ENCODE measurements at places on chromosomes 16 and 17. TPM values are rescaled to one million over a fixed set of nuclear protein-coding genes. Genes with fewer than 3 reads are reported as not detected.
A peak's percentile ranks its signal among the peaks of the same experiment; 100 is the strongest.

- DNase-seq: peak; percentile 86
- H3K4me3 ChIP-seq: no peak overlapping the region
- no peak overlapping the region for H3K27ac ChIP-seq
- H3K36me3 ChIP-seq: no peaks in the 10 kb centered on the region
- peaks cover 5% of the 10 kb centered on the region for H3K27me3 ChIP-seq
- no peaks in the 10 kb centered on the region for H3K4me1 ChIP-seq
Observed at GRCh38 chr17:143785-144281, 6.5 kb downstream of the SCGB1C2 start.

DNA sequence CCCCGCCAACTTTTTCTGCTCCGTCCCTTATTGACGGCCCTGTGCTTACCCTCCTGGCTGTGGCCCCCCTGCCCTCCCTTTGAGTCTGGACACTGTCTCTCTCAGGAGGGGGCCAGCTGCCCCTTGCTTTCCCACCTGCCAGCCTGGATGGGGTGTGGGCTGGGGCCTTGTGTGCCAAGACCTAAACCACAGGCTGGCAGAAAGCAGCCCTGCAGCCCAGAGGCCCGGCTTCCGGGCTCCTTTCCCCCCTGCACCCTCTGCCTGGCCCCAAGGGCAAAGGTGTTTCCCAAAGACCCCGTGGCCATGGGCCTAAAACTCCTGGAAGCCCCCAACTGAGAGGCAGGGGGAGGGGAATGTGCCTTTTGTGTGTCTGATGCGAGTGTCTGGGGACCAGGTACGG is 17.5 kb downstream of the GPT2 start:
- H3K27ac ChIP-seq: peak overlapping the region; percentile 19
- no peak for DNase-seq
- H3K4me3 ChIP-seq: no peak overlapping the region
- peaks cover 5% of the 10 kb centered on the region for H3K4me1 ChIP-seq
- no peaks in the 10 kb centered on the region for H3K27me3 ChIP-seq

DNA sequence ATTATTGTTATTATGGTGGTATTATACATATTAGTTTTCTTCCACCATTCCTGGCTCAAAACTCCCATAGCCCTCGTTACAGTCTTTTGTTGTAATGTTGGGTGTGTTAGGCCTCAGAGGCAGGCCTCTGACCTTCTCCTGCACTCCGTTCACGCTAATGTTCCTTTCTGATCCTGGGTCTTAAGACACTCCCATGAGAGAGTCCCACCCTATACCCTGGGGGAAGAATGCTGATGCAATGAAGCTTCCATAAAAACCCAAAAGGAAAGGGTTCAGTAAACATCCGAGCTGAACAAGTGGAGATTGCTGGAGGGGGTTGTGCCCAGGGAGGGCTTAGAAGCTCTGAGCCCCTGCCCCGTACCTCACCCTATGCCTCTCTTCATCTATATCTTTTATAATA is 141.3 kb upstream of the NETO2 start:
- H3K4me1 ChIP-seq: no peaks in the 10 kb centered on the region
- H3K4me3 ChIP-seq: no peak overlapping the region
- H3K27ac ChIP-seq: no peak overlapping the region
- no peaks in the 10 kb centered on the region for H3K27me3 ChIP-seq
- DNase-seq: no peak
- H3K36me3 ChIP-seq: peaks cover 23% of the 10 kb centered on the region

GRCh38 chr16:73231944-73232554 is 184.1 kb upstream of the ZFHX3 start:
- H3K4me1 ChIP-seq: peaks cover 32% of the 10 kb centered on the region
- no peak for DNase-seq
- H3K27me3 ChIP-seq: peaks cover 22% of the 10 kb centered on the region

- no peaks in the 10 kb centered on the region for H3K36me3 ChIP-seq
- DNase-seq: no peak
- H3K27me3 ChIP-seq: peaks cover 3% of the 10 kb centered on the region
- no peak overlapping the region for H3K27ac ChIP-seq
- H3K4me3 ChIP-seq: no peak overlapping the region
Observed at GRCh38 chr17:2560658-2561057, 32.8 kb upstream of the PAFAH1B1 start.

DNA sequence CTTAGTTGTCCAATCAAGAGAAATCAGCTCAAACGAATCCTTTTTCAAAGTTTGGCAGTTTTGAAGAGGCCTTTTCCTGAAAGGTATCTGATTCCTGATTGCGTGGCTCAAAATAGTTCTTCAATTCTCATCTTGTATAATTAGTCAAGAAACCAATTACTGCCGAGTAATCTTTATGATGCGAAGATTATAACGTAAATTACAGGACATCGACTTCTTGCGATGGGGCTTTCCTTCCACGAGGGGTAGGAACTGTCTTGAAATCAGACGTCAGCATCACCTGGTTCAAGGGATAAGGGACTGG is 644 bp upstream of the ARL2BP start:
- peak overlapping the region; percentile 84 for H3K4me3 ChIP-seq
- DNase-seq: no peak
- peaks cover 5% of the 10 kb centered on the region for H3K36me3 ChIP-seq
- H3K4me1 ChIP-seq: peaks cover 8% of the 10 kb centered on the region

DNA sequence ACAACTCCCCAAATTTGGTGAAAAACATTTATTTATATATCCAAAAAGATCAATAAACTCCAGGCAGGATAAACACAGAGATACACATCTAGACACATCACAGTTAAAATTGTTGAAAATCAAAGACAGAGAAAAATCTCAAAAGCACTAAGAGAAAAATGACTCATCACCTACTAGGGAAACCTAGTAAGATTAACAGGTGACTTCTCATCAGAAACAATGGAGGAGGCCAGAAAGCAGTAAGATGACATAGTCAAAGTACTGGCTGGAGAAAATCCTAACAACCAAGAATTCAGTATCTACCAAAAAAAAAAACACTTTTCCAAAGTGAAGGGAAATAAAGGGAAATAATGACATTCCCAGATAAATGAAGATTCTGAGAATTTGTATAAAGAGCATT is 33.8 kb downstream of the ULK2 start:
- H3K4me3 ChIP-seq: no peak overlapping the region
- peaks cover 29% of the 10 kb centered on the region for H3K36me3 ChIP-seq
- no peaks in the 10 kb centered on the region for H3K4me1 ChIP-seq
- H3K27ac ChIP-seq: no peak overlapping the region
- no peaks in the 10 kb centered on the region for H3K27me3 ChIP-seq

DPEP3 gene
- not detected for total RNA-seq

HASPIN gene
- total RNA-seq: 8.6 TPM

DNA sequence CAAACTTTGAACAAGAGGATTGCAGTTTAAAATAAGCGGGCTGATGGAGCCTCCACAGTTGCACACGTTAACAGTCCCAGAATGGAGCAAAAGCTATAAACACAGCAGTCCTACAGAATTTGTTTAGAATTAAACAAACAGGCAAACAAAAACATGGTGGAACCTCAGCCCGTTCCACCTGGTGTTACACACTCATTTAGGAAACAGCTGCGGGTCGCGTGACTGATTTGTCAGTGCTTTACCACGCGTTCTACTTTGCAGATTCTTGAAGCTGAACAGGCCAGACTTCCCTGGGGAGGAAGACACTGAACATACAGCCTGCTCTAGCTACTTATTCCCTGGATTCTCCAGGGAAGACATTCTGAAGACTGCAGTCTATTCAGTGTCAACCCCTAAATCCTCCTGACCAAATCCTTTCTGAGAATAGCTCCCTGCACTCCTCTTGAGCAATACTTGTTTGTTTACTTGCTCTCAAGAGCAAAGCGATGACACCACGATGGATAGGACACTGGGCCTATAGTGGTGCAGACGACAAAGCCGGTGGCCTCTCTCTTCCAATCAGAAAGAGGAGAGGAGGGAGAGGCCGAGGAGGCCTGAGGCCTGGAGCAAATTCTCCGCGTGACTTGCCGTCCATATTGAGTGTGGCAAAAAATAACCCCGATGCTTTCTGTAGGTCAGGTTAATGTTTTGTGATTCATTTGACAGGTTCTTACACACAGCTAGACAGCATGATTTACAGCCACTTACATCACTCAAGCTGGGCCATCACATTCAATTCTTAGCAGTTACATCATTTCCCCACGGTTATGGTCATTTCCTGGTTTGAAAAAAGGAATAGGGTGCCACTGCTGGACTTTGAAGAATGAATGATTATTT is 4.0 kb upstream of the MAP1LC3B start:
- H3K27ac ChIP-seq: peak overlapping the region; percentile 98
- H3K36me3 ChIP-seq: peaks cover 2% of the 10 kb centered on the region
- DNase-seq: peak; percentile 68
- peaks cover 26% of the 10 kb centered on the region for H3K4me1 ChIP-seq

DNA sequence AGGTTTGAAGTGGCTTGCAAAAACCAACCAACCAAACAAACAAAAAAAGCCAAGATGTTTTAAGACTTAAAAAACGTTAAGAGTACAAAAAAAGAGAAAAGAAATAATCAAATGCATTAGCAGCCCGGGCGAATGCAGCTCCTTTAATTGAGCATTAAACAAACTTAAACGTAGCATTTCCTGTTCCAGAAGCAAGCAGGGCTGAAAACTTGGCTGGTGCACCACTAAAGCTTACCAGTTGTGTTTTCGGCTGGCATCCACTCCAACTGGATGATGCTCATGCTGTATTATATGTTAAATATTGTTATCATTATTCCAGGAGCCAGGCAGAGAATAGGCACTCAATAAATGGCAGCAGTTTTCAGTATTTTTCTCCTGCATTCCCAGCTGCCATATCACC is 45.1 kb downstream of the IRX6 start:
- peaks cover 72% of the 10 kb centered on the region for H3K27me3 ChIP-seq
- H3K36me3 ChIP-seq: no peaks in the 10 kb centered on the region
- no peak overlapping the region for H3K4me3 ChIP-seq
- H3K4me1 ChIP-seq: no peaks in the 10 kb centered on the region

DNA sequence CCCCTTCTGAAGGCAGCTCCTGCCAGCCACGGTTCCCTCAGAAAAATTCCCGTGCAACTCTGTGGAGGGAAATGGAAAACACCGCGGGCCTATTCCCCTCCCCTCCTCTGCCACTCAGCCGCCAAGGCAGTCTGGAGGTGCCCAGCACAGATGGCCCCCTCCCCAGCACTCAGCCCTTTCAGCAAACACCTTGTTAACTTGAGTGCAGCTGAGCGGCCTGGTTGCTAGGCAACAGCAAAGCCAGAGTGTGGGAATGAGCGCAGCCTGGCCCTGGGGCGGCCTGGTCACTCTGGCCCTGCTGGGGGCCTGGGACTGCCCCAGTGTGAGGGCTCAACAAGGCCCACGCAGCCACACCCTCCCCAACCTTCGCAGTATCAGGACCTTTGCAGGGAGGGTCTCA is 32.8 kb downstream of the CACNA1G start:
- peaks cover 28% of the 10 kb centered on the region for H3K4me1 ChIP-seq
- H3K27me3 ChIP-seq: peaks cover 4% of the 10 kb centered on the region
- H3K27ac ChIP-seq: peak overlapping the region; percentile 71
- peak; percentile 54 for DNase-seq
- H3K4me3 ChIP-seq: no peak overlapping the region
- no peaks in the 10 kb centered on the region for H3K36me3 ChIP-seq

TRAPPC1 gene
- 139 TPM for total RNA-seq

GRCh38 chr17:12745486-12745885 is 43.8 kb upstream of the ARHGAP44 start:
- H3K36me3 ChIP-seq: peaks cover 2% of the 10 kb centered on the region
- no peaks in the 10 kb centered on the region for H3K27me3 ChIP-seq
- no peak overlapping the region for H3K27ac ChIP-seq
- H3K4me3 ChIP-seq: no peak overlapping the region

DNA sequence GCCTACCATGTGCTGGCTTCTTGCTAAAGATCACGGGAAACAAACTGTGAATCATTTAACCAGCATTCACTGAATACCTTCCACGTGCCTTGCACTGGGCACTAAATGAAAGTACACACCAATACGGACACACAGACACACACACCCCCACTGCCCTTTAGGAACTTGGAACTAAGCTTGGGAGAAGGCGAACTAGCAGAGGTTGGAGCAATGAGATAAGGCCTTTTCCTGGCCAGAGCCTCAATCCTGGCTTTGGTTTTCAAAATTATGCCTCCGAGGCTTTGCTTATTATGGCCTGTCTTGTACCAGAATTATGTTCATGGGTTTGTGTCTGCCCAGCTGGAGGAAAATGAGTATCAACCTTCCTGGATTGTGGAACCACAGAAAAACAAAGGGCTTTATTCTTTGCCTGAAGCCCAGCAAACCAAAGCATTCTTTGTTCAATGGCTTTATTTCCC is 32.3 kb downstream of the CPPED1 start:
- H3K36me3 ChIP-seq: peaks cover 10% of the 10 kb centered on the region
- no peaks in the 10 kb centered on the region for H3K4me1 ChIP-seq
- no peaks in the 10 kb centered on the region for H3K27me3 ChIP-seq
- no peak overlapping the region for H3K4me3 ChIP-seq
- no peak for DNase-seq

GRCh38 chr17:55186937-55187770 is 77.6 kb upstream of the HLF start:
- DNase-seq: no peak
- H3K4me3 ChIP-seq: no peak overlapping the region
- H3K36me3 ChIP-seq: no peaks in the 10 kb centered on the region
- H3K27ac ChIP-seq: no peak overlapping the region
- H3K4me1 ChIP-seq: no peaks in the 10 kb centered on the region
- H3K27me3 ChIP-seq: peaks cover 3% of the 10 kb centered on the region

GRCh38 chr16:8628981-8629725 is 7.7 kb downstream of the METTL22 start:
- DNase-seq: no peak
- H3K36me3 ChIP-seq: peaks cover 31% of the 10 kb centered on the region
- H3K4me3 ChIP-seq: no peak overlapping the region
- no peak overlapping the region for H3K27ac ChIP-seq

DNA sequence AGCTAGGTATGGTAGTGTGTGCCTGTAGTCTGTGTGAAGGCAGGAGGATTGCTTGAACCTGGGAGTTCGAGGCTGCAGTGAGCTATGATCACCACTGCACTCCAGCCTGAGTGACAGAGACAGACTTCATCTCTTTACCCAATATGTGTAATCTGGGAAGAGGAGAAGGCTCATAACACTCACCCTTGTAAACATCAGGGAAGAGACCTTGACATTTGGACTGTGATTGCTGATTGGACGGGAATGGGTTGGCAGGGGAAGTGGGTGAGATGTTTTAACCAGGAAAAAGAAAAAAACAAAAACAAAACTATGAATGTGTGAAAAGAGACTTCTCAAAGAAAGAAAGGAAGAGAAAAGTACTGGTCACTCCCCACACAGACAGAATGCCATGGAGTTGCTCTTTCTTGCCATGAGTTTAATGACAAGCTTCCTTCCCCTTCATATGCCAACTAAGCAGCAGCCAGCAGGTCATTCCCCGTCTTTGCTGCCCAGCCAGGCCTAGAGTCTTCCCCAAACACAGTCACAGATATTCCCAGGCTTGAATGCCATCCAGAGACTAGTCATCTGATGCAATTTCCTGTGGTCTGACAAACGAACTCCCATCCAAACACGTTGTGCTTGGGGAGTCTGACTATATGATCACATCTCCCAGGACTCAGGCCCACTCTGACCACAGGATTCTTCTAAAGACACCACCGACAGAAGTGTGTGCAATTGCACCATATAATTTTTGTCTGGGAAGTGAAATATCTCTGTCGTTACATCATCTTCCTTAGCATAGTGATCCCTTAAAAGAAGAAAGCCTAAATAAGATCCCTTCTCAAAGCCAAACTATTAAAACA is 3.6 kb upstream of the XAF1 start:
- peaks cover 14% of the 10 kb centered on the region for H3K27me3 ChIP-seq
- no peaks in the 10 kb centered on the region for H3K36me3 ChIP-seq
- DNase-seq: no peak
- no peaks in the 10 kb centered on the region for H3K4me1 ChIP-seq
- no peak overlapping the region for H3K27ac ChIP-seq
- no peak overlapping the region for H3K4me3 ChIP-seq

SOX15 gene
- total RNA-seq: 0.93 TPM

Measured in progenitor cell of endocrine pancreas (in vitro differentiated cells).